ENCODE measurements at places on chromosomes 1 and 21. TPM values are rescaled to one million over a fixed set of nuclear protein-coding genes. Genes with fewer than 3 reads are reported as not detected.

Gene CROCC
- total RNA-seq: 15.7 TPM

GRCh38 chr1:111843177-111843576, 87.5 kb downstream of the DDX20 start:
- H3K4me1 ChIP-seq: no peaks in the 10 kb centered on the region
- no peak overlapping the region for H3K4me3 ChIP-seq
- no peaks in the 10 kb centered on the region for H3K36me3 ChIP-seq
- H3K27ac ChIP-seq: no peak overlapping the region

Gene GPR137B
- 2.4 TPM for total RNA-seq

Gene FMO2
- total RNA-seq: not detected

GRCh38 chr1:65832296-65832695, 39.6 kb downstream of the PDE4B start:
- DNase-seq: no peak
- no peak overlapping the region for H3K4me3 ChIP-seq
- H3K4me1 ChIP-seq: no peaks in the 10 kb centered on the region
- peaks cover 6% of the 10 kb centered on the region for H3K27me3 ChIP-seq

Measured in activated naive CD4-positive, alpha-beta T cell treated with anti-CD3 and anti-CD28 coated beads for 36 hours (primary cell).